ENCODE measurements at places on chromosomes 2 and 18.

DNA sequence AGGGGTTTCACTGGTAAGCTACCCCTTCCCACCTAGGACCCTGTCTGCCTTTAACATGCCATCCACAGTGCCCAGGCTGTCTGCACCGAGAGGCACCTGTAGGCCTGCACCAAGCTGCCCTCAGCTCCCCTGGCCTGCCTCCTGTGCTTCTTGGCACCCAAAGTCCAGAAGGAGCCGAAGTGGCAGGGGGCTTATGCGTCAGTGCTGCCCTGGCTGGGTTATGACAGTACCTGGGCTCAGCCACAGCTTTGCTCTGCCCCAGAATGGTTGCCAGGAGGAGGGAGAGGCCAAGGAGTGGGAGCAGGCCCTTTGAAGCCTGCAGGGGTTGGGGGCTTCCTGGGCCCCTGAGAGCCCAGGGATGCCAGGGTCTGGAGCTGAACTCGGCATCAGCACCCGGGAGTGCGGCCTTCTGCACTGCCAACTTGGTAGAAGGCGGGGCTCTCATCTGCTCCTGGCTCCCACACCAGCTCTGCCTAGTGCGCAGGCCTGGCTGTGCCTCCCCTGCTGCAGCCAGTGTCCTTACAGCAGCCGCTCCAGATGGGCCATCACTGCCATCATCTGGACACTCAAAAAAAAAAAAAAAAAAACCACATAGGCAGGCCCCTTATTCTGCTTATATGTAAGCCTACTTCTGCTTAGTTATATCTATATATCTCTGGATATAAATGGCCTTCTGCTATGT, 155.4 kb downstream of the THSD7B start:
- DNase-seq: no peak

DNA sequence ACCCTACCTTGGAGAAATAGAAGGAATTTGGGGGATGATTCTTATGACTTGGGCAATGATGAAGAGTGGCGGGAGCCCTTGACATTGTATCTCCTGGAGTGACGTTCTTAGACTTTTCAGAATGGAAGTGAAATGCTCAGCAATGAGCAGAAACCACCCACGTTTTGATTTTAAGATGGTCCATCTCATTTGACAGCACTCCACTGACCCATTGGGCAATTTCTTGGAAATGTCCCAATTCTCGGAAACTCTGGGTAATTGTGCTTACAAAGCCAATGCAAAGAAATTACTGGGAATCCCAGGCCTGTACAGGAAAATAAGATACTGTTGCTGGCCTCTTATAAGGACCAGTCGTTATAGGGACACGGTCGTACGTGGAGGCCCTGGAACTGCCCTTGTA, 170.0 kb upstream of the COPS8 start:
- no peak for DNase-seq

DNA sequence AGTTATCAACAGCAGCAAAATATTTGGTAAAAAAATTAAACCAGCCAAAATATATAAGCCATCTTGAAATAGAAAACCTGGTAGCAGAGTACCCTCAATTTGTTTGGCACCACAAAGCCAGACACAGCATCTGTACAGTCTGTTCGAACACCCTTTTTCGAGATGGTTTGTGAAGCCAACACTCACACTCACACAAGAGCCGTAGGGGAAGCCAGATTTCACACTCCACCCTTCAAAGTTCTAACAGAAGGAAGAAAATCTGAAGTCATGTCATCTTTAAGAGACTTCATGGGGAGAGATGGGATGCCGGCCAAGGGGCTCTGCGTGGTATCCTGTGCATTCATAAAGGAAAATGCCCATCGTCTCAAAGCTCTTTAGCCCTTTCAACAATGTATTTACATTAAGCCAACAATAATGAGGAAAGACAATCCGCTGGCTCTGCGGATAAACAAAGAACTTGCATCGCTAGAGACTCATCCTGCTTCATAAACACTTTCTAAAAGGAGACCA, 451.5 kb upstream of the CHST9 start:
- DNase-seq: no peak

DNA sequence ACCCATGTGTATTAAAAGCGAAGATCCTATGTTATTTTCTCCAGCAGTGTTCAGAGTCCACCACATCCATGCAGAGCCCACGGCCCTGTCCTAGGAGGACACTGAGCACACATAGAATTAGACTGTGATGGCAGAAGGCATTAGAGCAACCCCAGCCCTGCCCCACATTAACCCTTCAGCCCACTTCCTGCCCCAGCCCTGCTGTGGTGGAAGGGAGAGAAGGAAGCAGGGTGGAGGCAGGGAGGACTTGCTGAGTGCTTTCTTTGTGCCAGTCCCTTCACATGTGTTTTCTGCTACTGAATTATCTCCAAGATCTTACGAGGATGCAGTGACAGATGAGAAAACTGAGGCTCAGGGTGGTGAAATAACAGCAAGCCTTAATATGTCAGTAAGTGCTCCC, 339.0 kb downstream of the SMAD2 start:
- no peak for DNase-seq

GRCh38 chr2:239234191-239235175, 166.3 kb downstream of the HDAC4 start:
- no peak for DNase-seq

DNA sequence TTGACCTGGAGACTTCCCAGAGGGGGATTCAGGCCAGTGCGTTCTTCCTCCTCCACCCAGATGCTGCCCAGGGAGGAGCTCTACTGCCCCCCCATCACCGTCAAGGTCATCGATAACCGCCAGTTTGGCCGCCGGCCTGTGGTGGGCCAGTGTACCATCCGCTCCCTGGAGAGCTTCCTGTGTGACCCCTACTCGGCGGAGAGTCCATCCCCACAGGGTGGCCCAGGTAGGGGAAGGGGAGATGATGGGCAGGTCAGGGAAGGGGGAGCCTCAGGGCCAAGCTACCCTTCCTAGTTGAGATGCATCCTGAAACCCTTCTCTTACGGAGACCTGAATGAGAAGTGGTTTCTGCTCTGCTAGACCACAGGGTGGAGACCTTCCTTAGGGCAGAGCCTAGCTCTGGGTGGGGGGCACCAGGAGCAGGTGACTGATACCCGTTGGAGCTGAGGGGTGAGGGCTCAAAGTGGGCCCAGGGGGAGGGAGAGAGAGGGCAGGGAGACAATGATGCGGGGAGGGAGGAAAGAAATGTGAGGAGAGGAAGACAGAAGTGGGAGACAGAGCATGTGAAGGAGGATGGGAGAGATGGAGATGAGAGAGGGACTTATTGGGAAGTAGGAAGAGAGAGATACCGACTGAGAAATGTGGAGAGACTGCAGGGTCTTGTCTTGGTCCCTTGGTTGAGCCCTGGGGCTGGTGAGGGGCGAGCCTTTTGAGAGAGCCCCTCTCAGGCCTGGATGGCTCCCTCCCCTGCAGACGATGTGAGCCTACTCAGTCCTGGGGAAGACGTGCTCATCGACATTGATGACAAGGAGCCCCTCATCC, 159.4 kb downstream of the DYSF start:
- DNase-seq: no peak

- no peak for DNase-seq
Measured at GRCh38 chr2:151251012-151251411, 10.7 kb downstream of the RBM43 start.

GRCh38 chr18:77079088-77079487, 53.5 kb downstream of the MBP start:
- DNase-seq: no peak

DNA sequence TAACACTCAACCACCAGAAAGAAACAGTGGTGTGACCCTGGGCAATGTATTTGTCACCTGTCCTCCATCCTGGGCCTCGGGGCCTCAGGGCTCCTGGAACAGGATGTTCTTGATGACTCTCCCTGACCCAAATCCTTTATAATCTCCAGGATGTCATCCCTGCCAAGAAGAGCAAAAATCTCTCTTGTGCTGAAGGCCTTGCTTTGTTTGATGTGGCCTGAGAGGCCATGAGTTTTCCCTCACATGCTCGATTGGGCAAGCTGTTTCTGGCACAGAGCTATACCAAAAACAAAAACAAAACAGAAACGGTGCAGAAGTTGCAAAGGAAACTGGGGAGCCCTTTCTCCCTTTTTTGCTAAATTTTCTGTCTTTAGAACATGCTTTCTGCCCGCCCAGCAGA, 35.7 kb upstream of the ST3GAL5 start:
- DNase-seq: no peak

DNA sequence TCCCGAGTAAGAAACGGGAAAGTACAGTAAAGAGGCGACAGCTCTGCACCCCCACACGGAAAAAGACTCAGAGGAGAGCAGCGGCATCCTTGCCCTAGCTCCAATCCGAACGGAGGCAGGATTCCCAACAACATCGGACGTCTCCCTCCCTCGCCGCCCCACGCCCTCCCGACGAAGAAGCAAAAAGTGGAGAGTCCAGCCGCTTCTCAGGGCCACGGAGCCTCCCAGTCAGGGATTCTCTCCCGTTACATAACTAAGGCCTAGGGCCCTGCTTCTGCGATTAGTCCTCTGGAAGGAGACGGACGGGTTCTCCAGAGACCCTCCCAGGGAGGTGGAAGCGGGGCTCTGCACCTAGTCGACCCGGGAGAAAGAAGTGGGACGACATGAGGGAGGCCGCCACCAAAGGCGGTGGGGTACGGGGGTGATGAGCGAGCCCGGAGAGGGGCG, 587 bp downstream of the SUMO1 start:
- no peak for DNase-seq

GRCh38 chr2:208366215-208367127, 40.1 kb upstream of the PTH2R start:
- no peak for DNase-seq

GRCh38 chr18:36771245-36771644, 57.6 kb downstream of the TPGS2 start:
- DNase-seq: no peak

DNA sequence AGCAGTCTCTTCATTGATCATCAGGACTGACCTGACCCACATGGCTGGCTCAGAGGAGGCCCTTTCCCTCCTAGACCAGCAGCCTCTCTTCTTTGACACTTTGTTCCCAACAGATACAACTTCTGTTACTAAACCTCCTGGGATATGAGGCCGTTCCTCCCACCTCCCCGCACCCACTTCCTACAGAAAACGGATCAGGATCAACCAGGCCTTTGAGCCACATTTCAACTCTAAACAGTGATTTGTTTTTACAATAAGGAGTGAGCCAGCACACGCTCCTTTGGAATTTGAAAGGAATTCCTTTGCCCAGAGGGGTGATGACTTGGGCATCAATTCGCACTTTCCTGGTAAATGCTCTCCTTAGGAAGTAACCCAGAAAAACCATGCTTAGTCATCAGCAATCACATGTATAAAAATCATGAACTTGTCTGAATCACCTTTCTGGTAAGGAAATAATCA, 180.4 kb downstream of the FAM124B start:
- peak; percentile 71 for DNase-seq

GRCh38 chr2:40554665-40555294, 102.9 kb upstream of the SLC8A1 start:
- peak; percentile 33 for DNase-seq

DNA sequence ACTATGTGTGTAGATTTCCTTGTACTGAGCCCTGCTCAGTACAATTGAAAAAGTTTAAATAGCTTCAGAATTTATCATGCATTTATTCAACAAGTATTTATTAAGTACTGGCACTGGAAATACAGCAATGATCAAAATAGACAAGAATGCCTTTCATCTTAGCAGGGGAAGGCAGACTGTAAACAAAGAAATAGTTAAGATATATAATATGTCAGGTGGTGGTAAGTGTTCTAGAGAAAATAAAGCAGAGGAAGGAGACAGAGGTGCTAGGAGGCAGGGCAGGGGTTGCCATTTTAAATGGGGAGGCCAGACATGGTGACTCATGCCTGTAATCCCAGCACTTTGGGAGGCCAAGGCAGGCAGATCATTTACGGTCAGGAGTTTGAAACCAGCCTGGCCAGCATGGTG, 13.6 kb upstream of the LIPG start:
- DNase-seq: no peak

GRCh38 chr2:238914648-238915015, 66.7 kb downstream of the TWIST2 start:
- DNase-seq: no peak

All from HS-27A (cell line).